ENCODE measurements at places on chromosomes 2 and 18. TPM values are rescaled to one million over a fixed set of nuclear protein-coding genes. Genes with fewer than 3 reads are reported as not detected.

DNA sequence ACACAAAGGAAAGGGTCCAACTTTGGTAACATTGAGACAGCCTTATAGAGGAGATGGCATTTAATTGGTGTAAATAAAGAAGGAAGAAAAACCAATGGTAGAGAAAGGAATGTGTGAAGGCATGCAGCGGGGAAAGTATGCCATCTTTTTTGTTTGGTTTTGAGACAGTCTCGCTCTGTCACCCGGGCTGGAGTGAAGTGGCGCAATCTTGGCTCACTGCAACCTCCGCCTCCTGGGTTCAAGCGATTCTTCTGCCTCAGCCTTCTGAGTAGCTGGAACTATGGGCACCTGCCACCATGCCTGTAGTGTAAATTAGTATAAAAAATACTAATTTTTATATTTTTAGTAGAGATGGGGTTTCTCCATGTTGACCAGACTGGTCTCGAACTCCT lies 6.4 kb downstream of the RIOK3 start:
- DNase-seq = no peak

DNA sequence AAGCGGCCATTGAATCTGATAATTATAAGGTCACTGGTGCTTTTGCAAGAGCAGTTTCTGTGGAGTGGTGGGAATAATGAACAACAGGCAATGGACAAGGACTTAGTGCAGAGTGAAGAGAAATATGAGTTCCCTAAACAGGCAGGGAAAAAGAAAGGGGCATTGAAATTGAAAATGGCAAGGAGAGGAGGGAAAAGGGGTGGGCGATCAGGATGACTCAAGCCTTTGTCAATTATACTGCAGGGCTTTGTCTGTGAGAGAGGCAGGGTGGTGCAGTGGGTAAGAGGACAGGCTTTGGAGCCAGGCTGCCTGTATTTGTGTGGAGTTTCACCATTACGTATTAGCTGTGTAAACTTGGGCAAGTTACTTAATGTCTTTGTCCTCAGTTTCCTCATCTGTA lies 29.5 kb upstream of the PAIP2B start:
- peak; percentile 82 for DNase-seq

DNA sequence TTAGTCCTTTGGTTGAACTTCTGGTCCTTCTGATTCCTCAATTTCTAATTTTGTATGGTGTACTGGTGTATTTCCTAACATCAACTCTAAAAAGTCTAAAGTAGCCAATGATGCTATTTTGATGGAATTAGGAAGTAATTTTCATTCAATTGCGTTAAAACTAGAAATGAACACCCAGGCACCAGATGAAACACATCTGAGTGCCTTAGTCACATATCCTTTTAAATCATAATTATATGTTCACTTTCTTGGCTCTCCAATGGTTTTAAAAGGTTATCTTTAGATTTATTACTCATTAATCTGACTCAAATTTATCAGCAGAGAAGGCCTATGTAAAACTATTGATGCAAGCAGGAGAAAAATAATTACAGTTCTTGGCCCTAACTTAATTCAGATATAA lies 119.7 kb downstream of the GAREM1 start:
- no peak for DNase-seq

- no peak for DNase-seq
These were observed 1280.5 kb upstream of the ZEB2 start for GRCh38 chr2:145800151-145801091.

GRCh38 chr18:62453864-62454263 lies 69.0 kb upstream of the ZCCHC2 start:
- no peak for DNase-seq

DNA sequence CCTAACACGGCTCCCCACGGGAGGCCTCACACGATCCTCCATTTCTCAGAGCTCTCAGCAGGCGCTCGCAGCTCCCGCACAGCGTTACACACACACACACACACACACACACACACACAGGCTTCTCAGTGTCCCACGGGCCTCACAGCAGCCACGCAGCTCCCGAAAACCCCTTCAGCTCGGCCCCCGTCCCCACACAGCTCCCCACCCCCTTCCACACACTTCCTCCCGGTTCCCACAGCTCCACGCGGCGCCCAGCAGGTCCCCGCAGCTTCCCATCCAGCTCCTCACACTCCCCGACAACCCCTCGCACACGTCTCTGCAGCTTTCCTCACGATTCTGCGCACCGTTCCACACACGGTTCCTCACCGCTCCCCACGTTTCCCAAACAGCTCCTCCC lies 41.6 kb downstream of the KIF1A start:
- DNase-seq = no peak

GRCh38 chr2:67290451-67291290 lies 106.5 kb upstream of the ETAA1 start:
- DNase-seq = no peak

GRCh38 chr2:68118816-68119215 lies 38.9 kb upstream of the PNO1 start:
- no peak for DNase-seq

DNA sequence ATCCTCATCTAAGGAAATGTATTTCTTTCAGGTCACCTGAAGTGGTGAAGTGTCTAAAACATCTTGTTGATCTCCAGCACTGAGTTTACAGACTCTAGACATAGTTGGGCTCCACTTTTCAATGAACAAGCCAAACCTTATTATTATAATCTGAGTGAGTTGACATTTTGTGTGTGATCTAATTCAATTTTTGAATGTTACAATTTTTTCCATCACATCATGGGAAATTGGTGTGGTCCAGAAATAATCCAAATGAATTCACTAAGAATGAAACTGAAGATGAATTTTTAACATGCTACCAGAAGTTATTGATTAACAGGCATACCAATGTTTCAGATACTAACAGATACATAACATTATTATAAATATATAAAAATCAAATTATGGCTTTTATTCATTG lies 75.6 kb upstream of the EFEMP1 start:
- DNase-seq = no peak

GRCh38 chr2:239469106-239469960 lies 68.5 kb upstream of the HDAC4 start:
- no peak for DNase-seq

DNA sequence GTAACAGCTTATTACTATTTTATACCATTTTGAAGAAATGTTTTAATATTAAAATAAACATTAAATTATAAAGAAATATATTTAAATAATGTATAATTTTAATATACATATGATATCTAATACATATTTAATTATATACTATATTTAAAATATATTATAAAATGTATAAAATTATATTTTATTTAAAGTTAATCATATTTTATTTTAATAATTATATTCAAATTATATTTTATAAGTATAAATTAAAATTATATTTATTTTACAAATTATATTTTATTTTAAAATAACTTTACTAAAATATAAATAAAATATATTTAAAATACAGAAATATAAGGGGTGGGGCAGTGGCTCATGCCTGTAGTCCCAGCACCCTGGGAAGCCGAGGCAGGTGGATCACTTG lies 2.1 kb downstream of the CRYGD start:
- no peak for DNase-seq

DNA sequence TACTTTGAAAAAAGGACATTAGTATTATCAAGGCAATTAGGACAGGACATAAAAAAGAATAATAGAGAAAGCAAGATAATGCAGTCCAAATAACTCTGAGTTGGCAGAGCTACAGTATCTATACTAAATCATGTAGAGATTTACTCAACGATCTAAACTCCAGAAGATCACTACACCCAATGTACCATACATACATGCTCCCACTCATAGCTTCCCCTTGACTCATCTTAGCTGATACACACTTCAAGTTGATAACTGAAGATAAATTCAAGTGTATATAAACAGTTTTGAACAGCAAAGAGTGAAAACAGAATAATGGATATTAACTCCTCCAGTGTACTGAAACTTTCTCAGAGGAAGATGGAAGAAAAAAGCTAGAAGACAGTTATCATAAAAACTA lies 78.5 kb downstream of the SESTD1 start:
- no peak for DNase-seq

- DNase-seq = no peak
These were observed 31.6 kb upstream of the ATG16L1 start for GRCh38 chr2:233219848-233220247.

DNA sequence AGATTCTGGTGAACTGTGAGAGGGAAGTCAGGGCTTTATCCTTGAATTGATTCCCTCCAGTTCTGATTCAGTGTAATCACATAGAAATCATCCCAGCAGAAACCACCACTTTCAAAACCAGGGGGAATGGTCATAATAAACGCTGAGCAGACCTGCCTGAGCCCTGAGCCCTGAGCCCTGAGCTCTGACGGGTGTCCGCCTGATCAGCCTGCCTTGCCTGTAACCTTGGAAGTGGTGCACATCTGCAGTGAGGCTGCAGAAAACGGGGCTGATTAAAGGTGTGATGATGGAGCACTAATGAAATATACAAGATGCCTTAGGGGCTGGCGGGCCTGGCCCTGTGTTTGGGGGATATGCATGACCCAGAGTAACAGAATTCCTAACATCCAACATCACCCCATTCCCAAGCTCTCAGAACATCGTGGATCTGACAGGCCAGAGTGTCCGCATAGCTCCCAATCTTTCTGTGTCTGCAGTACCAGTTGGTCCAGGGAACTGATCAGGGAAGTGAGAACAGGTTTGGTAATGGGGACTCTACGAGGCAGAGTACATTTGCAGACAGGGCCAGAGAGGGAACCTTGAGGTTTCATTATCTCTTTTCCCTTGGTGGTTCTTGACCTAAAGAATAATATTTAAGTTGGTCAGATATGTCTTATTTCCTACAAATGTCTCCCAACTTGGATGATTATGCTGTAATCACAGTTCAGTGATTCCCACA lies 37.8 kb downstream of the KCTD18 start:
- DNase-seq = no peak

DNA sequence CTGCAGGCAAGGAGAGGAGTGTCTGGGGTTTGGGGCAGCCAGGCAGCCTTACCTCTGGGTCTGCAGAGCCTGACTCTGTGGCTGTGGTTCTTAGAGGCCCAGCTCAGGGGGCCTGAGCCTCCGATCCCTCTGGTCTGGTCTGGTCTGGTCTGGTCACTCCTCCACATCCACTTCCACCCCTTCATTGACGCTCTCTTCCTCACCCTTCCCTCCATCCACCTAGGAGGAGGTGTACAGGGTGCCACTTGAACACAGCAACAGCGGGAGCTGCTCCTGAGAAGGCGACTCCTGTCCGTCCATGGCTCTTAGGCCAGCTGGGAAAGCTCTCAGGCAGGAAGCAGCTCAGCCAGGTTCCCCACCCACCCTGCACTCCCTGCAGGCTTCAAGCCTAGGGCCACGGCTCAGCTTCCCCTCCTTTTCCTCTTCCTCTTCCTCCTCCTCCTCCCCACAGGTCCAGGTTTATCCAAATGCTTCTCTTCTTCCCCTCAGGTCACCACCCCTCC lies 16.9 kb downstream of the GPR55 start:
- DNase-seq = peak; percentile 30

- no peak for DNase-seq
These were observed 59.0 kb downstream of the GPR39 start for GRCh38 chr2:132475615-132476014.

GRCh38 chr2:141796449-141796848 lies 334.4 kb downstream of the LRP1B start:
- DNase-seq = no peak

DNA sequence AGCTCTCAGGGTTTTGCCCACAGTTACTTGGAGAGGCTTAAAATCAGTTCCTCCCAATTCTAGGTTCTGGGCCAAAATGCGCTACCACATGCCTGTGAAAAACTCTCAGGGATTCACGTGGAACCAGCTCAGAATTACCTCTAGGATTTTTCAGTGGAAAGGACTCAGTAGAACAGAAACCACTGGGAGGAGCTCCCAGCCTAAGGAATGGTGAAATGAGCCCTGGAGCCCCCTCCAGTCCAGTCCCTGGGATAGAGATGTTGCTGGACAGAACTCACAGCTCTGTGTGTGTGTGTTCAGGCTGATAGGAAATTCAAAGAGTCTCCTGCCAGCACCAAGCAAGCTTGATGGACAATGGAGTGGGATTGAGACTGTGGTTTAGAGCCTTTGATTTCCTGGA lies 21.1 kb upstream of the SLC9A4 start:
- no peak for DNase-seq

DNA sequence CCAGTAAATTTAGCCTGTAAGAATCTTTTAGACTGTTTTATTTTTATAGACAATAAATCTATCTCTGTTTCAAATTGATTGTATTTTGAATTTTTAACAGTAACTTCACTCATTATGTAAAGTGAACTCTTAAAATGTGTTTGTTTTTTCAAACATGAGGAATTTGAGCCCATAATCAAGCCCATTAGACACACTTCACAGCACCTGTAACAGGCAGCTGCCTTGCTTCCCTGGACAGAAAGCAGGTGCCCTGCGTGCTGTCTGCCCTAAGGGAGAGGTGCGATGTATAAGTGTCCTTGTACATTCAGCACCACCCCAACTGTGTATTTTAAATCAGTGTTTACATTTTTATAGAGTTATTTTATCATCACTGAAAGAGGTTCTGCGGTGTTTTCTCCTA lies 186.5 kb upstream of the TPO start:
- DNase-seq = no peak

GRCh38 chr2:227626580-227627151 lies 9.4 kb downstream of the SCYGR4 start:
- DNase-seq = no peak

DNA sequence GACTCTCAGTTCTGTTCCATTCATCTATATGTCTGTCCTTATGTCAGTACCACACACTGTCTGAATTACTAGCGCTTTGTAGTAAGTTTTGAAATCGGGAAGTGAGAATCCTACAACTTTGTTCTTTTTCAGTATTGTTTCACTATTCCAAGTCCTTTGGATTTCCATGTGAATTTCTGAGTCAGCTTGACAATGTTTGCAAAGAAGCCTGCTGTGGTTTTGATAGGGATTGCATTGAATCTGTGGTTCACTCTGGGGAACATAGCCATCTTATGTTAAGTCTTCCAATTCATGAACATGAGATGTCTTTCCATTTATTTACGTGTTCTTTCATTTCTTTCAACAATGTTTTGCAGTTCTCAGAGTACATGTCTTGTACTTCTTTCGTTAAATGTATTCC lies 15.0 kb downstream of the SLC3A1 start:
- no peak for DNase-seq

GRCh38 chr18:58527952-58528287 lies 101.0 kb downstream of the ALPK2 start:
- DNase-seq = no peak

- no peak for DNase-seq
These were observed 59.4 kb downstream of the CERS6 start for GRCh38 chr2:168515502-168515901.

- DNase-seq = no peak
These were observed 348.1 kb downstream of the CCDC85A start for GRCh38 chr2:56531668-56532420.

The ZFP36L2 gene
- total RNA-seq = 46.6 TPM

The MAP3K19 gene
- not detected for total RNA-seq

The IMPA2 gene
- total RNA-seq = 7.6 TPM

The SERPINB3 gene
- not detected for total RNA-seq

The TEKT4 gene
- not detected for total RNA-seq

The LRRTM1 gene
- 16.4 TPM for total RNA-seq

The CYP27A1 gene
- total RNA-seq = 53.1 TPM

The ATG4B gene
- 118 TPM for total RNA-seq

The RGPD8 gene
- total RNA-seq = 33.6 TPM

The HOXD4 gene
- not detected for total RNA-seq

The LIMS3 gene
- 1.0 TPM for total RNA-seq

The FARP2 gene
- total RNA-seq = 78.7 TPM

The KCNS3 gene
- total RNA-seq = 3.5 TPM
